Endothelial cell (in vitro differentiated cells): ENCODE measurements at places on chromosomes 5 and 9.

DNA sequence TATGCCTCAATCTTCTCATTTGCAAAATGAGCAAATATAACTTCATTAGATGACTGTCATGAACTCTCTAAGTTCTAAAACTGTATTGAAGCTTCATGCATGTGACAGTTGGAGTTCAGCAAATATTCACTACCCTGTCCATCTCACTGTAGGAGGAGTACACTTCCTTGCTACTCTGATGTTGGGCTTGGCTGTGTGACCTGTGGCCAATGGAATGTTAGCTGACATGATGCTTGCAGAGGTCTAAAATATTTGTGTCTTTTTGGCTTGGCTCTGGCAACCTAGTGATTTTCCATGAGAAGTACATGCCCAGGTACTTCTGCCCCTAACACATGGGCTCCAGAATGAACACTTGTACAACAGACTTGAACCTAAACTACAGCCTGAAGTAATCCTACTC lies 203.1 kb upstream of the ANKH start:
- no peak for DNase-seq
- no peaks in the 10 kb centered on the region for H3K36me3 ChIP-seq
- no peak overlapping the region for H3K4me3 ChIP-seq
- H3K27me3 ChIP-seq, result no peaks in the 10 kb centered on the region
- no peaks in the 10 kb centered on the region for H3K4me1 ChIP-seq
- no peak overlapping the region for H3K27ac ChIP-seq

DNA sequence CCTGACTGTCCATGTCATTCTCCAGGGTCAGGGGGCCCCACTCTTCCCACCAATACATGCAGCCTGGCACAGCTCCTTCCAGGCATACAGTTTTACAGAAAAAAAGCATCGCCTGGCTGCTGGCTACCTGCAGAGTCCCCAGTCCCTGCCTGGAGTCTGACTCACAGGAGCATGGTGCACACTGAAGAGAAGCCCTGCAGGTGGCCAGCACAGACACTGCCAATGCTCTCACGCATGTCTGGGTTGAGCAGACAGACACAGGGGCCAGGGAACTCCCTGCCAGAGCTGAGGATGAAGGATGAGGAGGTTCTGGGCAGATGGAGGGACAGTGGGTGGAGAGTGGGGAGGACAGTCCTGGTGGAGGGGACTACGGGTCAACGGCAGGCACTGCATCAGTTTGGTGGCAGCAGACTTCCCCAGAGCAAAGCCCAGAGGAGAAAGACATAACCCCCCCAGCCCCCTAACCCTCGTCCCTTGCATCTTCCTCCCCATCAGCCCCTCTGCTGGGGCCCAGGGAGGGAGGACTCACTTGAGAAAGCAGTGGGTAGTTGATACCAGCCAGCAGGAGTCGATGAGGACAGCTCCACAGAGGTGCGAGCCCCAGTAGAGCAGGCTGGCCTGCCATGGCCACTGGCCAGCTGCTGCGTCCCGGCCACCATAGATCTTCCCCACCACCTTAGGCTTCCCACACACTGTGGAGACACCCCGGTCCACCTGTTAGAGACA lies 72.9 kb upstream of the SPTLC1 start:
- DNase-seq, result no peak
- H3K4me3 ChIP-seq, result no peak overlapping the region
- no peaks in the 10 kb centered on the region for H3K4me1 ChIP-seq
- H3K27ac ChIP-seq, result no peak overlapping the region
- peaks cover 7% of the 10 kb centered on the region for H3K27me3 ChIP-seq
- H3K36me3 ChIP-seq, result peaks cover 10% of the 10 kb centered on the region

DNA sequence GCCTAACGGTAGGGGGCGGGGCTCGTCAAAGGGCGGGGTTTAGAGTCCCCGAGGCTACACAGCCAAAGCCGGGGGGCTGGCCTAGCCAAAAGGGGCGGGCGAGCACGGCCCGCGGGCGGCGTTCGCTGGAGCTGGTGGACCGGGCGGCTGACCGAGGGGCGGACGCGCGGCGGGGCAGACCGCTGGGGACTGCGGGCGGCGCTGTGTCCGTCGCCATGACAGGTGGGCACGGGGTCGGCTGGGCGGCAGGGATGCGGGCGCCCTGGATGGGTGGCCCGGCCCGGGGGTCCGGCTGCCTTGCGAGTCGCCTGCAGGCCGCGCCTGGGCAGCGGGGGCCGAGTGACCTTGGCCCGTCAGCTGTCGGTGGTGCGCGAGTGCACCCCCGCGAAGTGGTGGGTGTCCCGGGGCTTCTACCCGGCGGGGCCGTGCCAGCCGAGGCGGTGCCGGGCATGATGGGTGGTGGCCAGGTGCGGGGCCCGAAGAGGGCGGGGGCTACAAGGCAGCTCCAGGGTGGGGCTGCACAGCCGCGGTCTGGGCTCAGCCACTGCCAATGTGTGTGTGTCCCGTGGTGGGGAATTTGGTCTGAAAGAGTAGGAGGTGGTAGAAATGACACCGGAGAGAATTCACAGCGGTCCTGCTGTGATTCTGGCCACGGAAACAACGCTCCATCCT lies at the start of gene CARD19:
Gene CARD19, plus strand, starts transcription at position 87 of the 672 bp plus-strand sequence. Its CDS starts 129 bp downstream, at position 216.
- DNase-seq, result no peak
- peaks cover 4% of the 10 kb centered on the region for H3K36me3 ChIP-seq
- H3K4me1 ChIP-seq, result peaks cover 16% of the 10 kb centered on the region
- H3K4me3 ChIP-seq, result peak within 1 kb of the TSS; percentile 87

GRCh38 chr5:58378613-58379390 lies 81.1 kb downstream of the PLK2 start:
- H3K27ac ChIP-seq, result no peak overlapping the region
- no peak for DNase-seq
- H3K4me3 ChIP-seq, result no peak overlapping the region
- H3K4me1 ChIP-seq, result no peaks in the 10 kb centered on the region
- no peaks in the 10 kb centered on the region for H3K27me3 ChIP-seq
- H3K36me3 ChIP-seq, result peaks cover 5% of the 10 kb centered on the region

- DNase-seq, result no peak
- H3K4me1 ChIP-seq, result no peaks in the 10 kb centered on the region
- H3K27ac ChIP-seq, result no peak overlapping the region
- no peaks in the 10 kb centered on the region for H3K27me3 ChIP-seq
These were observed 49.2 kb downstream of the STX17 start for GRCh38 chr9:99955606-99956005.

DNA sequence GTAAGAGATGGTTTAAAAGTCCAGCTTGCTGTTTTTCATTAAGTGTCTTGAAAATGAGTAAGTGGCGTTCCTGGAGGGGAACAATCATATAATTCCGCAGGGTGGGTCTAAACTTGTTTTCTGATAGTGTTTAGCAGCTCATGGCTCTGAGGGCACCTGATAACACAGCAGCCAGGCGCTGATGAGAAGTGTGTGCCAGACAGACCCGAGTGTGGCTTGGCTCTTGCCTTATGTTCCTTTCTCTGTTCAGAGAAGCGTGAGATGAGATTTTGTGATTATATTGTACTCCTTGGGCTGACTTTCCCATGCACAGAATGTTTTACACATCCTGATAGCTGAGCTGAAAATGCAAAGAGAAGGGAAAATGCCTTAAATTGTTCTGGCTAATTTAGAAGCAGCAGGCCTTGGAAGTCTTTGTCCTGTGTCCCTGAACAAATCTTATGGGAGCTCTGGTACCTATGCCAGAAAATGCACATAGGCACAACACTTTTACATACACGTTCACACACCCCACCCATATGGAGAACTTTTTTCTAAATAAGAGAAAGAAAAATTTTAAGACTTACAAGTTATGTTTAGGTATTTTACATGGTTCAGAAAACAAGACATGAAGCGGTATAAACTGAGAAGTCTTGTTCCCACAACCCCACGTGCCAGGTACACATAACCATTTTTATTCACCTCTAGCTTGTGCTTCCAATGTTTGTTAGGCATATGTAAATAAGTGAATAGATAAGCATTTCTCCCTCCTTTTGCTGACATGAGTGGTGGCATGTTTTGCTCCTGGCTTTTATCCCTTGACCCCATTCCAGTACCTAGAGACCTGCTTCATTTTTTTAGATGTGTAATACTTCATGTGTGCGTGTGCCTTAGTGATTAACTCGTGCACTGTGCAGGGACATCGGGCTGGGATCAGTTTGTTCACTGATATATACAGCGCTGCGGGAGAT lies 152.2 kb upstream of the OTULINL start:
- peaks cover 56% of the 10 kb centered on the region for H3K4me1 ChIP-seq
- peak overlapping the region; percentile 19 for H3K27ac ChIP-seq
- peaks cover 14% of the 10 kb centered on the region for H3K27me3 ChIP-seq

DNA sequence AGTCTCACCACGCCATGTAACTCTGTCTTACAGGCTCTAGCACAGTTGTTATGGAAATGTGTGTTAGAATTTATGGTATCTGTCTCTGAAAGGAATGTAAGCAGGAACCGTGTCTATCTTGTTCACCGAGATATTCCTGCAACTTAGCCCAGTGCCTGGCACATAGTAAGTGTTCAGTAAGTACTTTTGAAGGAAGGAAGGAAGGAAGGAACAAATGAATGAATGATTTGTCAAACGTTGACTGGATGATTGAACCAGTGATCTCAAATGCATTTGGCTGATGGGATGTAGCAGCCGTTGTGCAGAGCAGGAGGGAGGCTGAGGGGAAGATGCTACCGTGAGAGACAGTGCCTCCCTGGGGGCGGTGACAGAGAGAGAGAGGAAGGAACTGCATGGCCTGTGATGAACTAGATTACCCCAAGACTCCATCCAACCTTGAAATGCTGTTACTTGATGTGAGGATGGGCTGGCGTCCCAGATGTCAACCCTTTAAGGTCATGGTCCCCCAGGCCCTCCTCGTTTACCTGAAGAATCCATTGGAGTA lies 47.5 kb upstream of the PPARGC1B start:
- peaks cover 14% of the 10 kb centered on the region for H3K4me1 ChIP-seq
- H3K4me3 ChIP-seq, result no peak overlapping the region
- H3K36me3 ChIP-seq, result no peaks in the 10 kb centered on the region
- peaks cover 3% of the 10 kb centered on the region for H3K27me3 ChIP-seq
- no peak for DNase-seq

DNA sequence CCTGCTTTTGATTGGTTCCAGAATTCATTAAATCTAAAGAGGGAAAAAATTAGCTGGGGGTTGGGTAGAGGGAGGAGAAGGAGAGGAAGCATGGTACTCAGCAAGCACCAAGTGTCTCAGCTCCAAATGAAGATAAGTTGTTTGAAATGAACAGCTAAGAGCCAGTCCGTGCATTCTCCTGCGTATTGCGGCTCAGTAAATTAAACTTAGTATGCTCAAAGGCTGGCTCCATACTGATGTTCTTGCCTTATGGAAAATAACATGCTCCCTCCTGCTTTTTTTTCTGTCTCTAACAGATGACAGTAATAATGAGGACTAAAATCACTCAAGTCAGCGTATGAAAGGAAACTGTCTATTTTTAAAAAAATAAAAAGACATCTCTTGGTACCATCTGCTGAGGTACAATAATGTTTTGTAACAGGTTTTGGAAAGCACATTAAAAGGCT lies 161.0 kb downstream of the SPATA31D1 start:
- DNase-seq, result no peak
- no peaks in the 10 kb centered on the region for H3K27me3 ChIP-seq
- peaks cover 6% of the 10 kb centered on the region for H3K4me1 ChIP-seq
- H3K27ac ChIP-seq, result no peak overlapping the region
- H3K4me3 ChIP-seq, result no peak overlapping the region

DNA sequence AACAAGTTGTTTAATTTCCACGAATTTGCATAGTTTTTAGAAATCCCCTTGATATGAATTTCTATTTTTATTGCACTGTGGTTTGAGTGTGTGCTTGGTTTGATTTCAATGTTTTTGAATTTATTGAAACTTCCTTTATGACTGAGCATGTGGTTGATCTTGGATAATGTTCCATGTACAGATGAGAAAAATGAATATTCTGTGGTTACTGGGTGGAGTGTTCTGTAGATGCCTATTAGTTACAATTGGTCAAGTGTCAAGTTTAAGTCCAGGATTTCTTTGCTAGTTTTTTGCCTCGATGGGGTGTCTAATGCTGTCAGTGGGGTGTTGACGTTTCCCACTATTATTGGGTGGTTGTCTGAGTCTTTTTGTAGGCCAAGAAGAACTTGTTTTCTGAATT lies 319.5 kb upstream of the ACTBL2 start:
- peaks cover 3% of the 10 kb centered on the region for H3K4me1 ChIP-seq
- H3K27ac ChIP-seq, result no peak overlapping the region
- no peaks in the 10 kb centered on the region for H3K36me3 ChIP-seq
- no peak overlapping the region for H3K4me3 ChIP-seq
- no peak for DNase-seq

DNA sequence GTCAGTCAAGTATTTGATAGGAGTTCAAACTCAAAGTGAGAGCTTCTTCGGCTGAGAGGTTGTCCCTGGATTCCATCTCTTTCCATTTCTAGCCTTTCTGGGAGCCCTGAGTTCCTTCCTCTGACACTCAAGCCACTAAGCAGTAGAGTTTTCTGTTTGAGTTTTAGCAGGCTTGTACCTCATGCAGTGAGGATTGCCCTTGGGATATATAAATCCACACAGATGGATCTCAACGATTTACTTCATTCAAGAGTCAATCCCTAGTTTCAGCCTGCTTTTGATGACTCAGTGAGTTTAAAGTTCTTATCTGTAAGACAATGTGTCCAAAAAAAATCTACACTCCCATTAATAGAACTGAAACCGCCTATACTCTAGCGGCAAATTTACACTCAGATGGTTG lies 2240.9 kb upstream of the WWC1 start:
- no peaks in the 10 kb centered on the region for H3K36me3 ChIP-seq
- H3K27ac ChIP-seq, result no peak overlapping the region
- no peak overlapping the region for H3K4me3 ChIP-seq
- no peak for DNase-seq

DNA sequence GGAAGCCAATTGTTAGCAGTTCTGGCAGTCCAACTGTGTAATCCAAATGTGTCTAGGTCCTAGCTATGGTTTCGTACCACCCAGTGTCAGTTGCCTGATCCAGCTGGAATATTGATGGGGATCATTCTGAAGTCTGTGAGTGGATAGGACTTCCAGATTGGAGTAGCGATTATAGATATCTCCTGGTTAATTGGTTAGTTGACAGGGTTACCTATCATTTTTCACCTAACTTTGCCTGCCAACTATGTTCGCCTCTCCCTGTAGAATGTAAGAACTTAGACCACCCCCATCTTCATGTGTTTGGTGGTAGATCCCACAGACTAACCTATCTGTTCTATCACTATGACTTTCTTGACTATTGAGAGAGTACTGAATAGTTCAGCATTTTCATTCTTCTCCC lies 59.9 kb downstream of the TEK start:
- H3K4me3 ChIP-seq, result peak overlapping the region; percentile 72
- peaks cover 64% of the 10 kb centered on the region for H3K36me3 ChIP-seq
- peaks cover 55% of the 10 kb centered on the region for H3K4me1 ChIP-seq
- no peaks in the 10 kb centered on the region for H3K27me3 ChIP-seq
- H3K27ac ChIP-seq, result no peak overlapping the region
- DNase-seq, result no peak

DNA sequence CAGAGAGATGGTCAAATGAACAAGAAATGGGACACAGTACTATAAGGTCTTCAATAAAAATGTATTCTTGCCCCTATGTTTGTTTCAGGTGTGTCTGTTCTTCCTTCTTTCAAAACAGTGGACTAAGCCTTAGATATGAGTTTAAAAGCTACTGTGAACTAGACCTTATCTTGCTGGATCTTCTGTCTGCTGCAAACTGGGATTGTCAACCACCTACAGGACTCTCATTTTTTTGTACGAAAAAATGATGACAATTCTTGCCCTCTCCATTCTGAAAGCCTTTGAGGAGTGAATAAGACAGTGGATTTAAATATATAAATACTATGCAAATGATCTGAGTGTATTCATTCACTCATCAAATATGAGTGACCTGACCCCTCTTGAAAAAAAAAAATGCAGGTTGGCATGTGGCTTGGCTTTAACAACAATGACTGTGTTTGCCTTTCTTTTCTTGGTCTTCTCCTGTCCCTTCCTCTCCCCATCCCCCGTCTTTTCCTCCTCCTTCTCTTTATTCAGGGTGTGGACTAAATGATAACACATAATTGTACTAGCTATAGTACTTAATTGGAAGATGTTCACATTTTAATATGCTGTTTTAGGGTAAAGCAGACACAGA lies 235.5 kb upstream of the TRIM32 start:
- H3K36me3 ChIP-seq, result no peaks in the 10 kb centered on the region
- DNase-seq, result no peak
- H3K4me3 ChIP-seq, result no peak overlapping the region
- H3K27ac ChIP-seq, result no peak overlapping the region
